ENCODE measurements at places on chromosomes 2 and 18.

GRCh38 chr18:74479486-74480148, 16.5 kb upstream of the CNDP2 start:
- no peak for DNase-seq

DNA sequence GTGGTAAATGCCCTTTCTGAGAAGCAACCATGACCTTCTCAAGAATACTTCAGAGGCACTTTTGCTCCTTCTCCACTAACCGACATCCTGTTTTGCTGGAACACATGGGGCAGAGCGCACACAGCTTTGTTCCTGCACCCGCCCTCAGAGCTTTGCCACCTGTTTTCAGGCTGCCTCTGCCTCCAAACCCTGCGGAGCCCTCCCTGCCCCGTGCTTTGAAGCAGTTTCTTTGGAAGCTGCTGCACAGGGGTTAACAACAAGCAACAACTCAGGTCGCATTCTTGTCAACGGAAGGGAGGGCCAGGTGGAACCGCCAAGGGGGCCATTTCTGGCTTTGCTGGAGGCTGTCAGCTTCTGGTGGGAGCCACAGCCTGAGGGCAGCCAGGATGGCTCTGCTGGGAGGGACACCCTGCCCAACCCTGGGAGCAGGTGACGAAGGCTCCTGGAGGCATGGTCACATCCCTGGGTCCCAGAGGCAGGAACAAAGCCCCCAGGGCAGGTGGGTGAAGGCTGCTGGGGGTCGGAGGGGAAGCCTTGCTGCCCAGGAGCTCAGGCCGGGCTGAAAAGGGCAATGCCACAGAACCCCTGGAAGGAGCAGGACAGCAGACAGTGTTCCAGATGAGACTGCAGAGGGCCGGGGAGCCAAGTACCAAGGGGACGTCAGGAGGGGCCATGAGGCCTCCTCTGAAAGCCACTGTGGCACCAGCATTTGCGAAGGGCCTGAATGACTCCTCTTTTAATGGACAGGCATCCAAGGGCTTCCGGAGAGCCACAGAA, 46.8 kb downstream of the MRPS5 start:
- DNase-seq = no peak

GRCh38 chr2:179429060-179429471, 164.4 kb upstream of the SESTD1 start:
- DNase-seq = no peak

DNA sequence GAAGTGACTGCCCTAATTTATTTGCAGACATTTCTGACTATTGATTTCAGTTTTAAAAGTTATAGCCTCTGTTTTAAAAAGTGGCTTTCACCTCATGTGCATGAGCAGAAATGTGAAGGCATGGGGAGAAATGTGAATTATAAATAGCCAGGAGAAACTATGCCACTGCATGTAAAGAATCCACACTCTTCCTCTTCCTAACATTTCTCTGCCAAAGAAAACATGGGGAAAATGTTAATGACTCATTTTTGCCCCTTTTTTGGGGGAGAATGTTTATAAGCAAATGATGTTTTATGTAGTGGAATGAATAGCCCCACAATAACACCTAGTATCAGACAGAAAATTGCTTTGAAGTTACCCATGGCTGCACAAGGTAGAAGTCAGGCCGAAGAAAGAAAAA, 249.0 kb upstream of the TANK start:
- no peak for DNase-seq

- no peak for DNase-seq
Observed at GRCh38 chr2:23538566-23538965, 153.6 kb downstream of the KLHL29 start.

- DNase-seq = no peak
Observed at GRCh38 chr2:43203373-43203772, 23.0 kb downstream of the ZFP36L2 start.

DNA sequence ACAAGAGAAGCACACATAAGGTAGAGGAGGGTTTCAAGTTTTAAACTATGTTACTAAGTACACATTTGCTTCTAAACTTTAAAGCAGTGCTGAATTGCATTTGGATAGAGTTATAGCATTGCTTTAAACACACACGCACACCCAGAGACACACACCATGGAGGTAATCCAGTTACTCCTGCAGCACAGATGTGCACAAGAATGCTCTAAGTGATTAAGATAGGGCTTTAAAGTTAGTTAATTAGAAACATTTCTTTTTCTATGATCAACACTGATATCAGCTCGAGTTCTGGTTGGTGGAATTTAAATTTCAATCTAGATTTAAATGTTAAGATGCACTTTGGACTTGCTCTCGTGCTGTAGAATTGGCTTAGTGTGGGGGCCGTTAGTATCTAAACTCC, 492.3 kb downstream of the ZEB2 start:
- no peak for DNase-seq

DNA sequence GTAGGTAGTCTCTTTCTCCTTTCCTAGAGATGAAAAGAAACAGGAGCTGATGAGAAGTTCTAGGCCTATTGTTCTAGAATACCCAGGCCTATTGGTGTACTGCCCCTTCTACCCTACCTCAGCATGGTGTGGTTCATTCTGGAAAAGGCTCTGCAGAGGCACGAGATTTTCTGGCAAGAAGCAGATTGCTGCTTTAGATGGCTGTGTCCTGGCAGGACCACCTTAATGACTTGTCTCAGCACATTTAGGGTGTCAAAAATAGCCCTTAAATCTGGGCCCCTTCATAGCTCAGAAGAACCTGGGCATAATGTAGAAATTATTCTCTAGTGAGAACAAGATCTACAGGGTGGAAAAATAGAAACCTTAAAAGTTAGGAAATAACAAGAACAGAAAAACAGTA, 87.9 kb downstream of the BCL2L11 start:
- no peak for DNase-seq

GRCh38 chr2:204177977-204178522, 241.5 kb downstream of the ICOS start:
- peak; percentile 19 for DNase-seq

- DNase-seq = peak; percentile 89
Observed at GRCh38 chr2:159091381-159091780, 122.9 kb downstream of the TANC1 start.

- no peak for DNase-seq
Observed at GRCh38 chr18:25075783-25076182, 276.2 kb downstream of the ZNF521 start.

GRCh38 chr2:152186262-152186661, 10.7 kb upstream of the STAM2 start:
- DNase-seq = no peak

GRCh38 chr2:86747711-86748639, 27.9 kb downstream of the RMND5A start:
- peak; percentile 81 for DNase-seq

GRCh38 chr18:22831441-22831904, 101.7 kb upstream of the RBBP8 start:
- peak; percentile 92 for DNase-seq

- DNase-seq = no peak
Observed at GRCh38 chr18:78764544-78764943, 215.1 kb upstream of the SALL3 start.

GRCh38 chr2:188997263-188997662, 23.1 kb downstream of the COL3A1 start:
- peak; percentile 63 for DNase-seq

DNA sequence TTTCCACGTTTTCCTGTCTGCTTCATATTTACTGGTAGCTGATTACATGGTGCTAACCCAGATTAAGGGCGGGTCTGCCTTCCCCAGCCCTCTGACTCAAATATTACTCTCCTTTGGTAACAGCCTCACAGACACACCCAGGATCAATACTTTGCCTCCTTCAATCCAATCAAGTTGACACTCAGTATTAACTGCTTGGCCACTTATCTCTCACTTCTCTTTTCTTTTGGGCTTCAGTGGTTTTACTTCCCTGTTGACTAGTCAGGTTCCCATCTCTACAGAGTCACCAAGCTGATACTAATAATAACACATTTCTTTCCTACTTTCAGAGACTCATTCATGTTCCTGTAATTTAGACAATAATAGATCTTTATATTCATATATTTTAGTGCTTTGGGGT, 302.2 kb upstream of the MAP2 start:
- no peak for DNase-seq

GRCh38 chr2:122033778-122034177, 278.3 kb downstream of the TSN start:
- no peak for DNase-seq

GRCh38 chr2:178404368-178404767, 46.6 kb downstream of the PRKRA start:
- peak; percentile 89 for DNase-seq

DNA sequence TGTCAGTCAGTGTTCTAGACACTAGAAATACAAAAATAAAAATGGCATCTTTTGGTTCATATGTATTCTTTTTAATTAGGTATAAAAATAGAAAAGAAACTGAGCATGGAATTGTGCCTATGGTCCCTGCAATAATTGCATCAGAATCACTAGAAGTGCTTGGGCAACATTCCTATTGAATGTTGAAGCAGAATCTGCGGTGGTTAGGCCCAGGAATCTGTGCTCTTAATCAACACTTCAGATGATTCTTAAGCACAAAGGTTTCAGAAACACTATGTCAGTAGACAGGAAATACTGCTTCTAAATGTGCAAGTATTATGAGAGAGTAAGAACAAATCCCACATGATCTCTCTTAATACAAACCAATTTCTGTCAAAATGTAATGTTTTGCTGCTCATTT, 20.3 kb upstream of the RBBP8 start:
- peak; percentile 61 for DNase-seq
